Central memory CD8-positive, alpha-beta T cell (primary cell): ENCODE measurements at places on chromosomes 11 and 22.

DNA sequence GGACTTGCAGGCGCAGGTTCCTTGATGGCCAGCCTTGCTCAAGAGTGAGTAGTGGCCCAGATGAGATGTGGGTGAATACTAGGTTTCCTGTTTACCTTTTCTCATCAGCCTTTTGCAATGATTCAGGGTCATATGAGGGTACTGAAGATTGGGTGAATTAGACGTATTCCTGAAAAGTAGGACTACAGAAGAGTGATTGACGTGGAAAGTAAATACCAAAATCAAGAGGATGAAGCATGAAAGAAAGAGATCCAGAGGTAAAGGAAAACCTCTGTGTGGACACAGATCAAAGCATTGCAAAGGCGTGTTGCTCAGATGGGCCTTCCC lies 59.9 kb downstream of the CYB5R2 start:
- H3K36me3 ChIP-seq: peaks cover 2% of the 10 kb centered on the region
- no peak overlapping the region for H3K4me3 ChIP-seq
- no peaks in the 10 kb centered on the region for H3K4me1 ChIP-seq
- DNase-seq: no peak
- H3K27me3 ChIP-seq: no peaks in the 10 kb centered on the region

DNA sequence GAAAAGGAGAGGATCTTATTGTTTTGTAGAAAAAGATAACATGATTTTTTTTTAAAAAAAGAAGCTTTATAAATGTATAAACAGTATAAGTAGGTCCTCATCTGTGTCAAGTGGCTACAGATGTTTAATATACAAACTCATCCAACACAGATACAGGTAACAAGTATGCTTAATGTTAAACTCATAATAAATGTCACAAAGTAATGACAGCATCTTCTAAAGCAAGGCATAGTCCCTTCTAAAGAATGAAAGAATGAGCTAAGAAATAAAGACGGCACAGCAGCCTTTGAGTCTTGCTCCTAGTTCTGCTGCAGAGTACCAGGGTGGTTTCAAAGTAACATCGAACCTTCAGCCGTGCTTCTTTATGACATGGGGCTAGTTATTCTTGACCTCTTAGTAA lies 28.7 kb upstream of the BLID start:
- H3K27me3 ChIP-seq: peaks cover 9% of the 10 kb centered on the region
- no peak for DNase-seq
- no peaks in the 10 kb centered on the region for H3K36me3 ChIP-seq
- no peak overlapping the region for H3K27ac ChIP-seq

- no peak overlapping the region for H3K27ac ChIP-seq
- DNase-seq: no peak
- H3K4me1 ChIP-seq: peaks cover 50% of the 10 kb centered on the region
- H3K4me3 ChIP-seq: no peak overlapping the region
- peaks cover 24% of the 10 kb centered on the region for H3K27me3 ChIP-seq
These were observed 5.6 kb downstream of the OSBPL5 start for GRCh38 chr11:3159296-3160190.

GRCh38 chr11:66739983-66740382 lies 11.0 kb upstream of the SPTBN2 start:
- H3K4me3 ChIP-seq: no peak overlapping the region
- H3K27me3 ChIP-seq: peaks cover 9% of the 10 kb centered on the region
- H3K27ac ChIP-seq: no peak overlapping the region

GRCh38 chr11:87908086-87908485 lies 267.2 kb downstream of the RAB38 start:
- H3K36me3 ChIP-seq: no peaks in the 10 kb centered on the region
- no peak overlapping the region for H3K27ac ChIP-seq
- no peak overlapping the region for H3K4me3 ChIP-seq
- DNase-seq: no peak
- H3K4me1 ChIP-seq: no peaks in the 10 kb centered on the region

DNA sequence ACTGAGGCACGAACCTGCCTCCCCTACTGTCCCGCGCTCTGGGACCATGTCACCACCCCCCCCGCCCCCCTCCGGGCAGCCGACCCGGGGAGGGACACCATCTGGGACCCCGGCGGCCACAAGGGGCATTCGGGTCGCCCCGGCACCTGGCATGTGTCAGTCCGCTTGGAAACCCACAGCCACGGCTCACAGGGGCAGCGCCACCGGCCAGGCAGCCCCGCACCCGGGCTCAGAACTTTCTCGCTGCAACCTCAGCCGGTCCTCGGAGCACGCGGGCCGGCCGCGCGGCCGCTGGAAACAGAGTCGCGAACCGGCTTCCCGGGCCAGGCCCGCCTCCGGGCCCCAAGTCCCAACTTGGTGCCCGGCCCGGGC lies 159.9 kb upstream of the GRK3 start:
- H3K4me1 ChIP-seq: peaks cover 43% of the 10 kb centered on the region
- H3K27me3 ChIP-seq: no peaks in the 10 kb centered on the region
- H3K4me3 ChIP-seq: peak overlapping the region; percentile 79
- DNase-seq: no peak
- peaks cover 2% of the 10 kb centered on the region for H3K36me3 ChIP-seq

DNA sequence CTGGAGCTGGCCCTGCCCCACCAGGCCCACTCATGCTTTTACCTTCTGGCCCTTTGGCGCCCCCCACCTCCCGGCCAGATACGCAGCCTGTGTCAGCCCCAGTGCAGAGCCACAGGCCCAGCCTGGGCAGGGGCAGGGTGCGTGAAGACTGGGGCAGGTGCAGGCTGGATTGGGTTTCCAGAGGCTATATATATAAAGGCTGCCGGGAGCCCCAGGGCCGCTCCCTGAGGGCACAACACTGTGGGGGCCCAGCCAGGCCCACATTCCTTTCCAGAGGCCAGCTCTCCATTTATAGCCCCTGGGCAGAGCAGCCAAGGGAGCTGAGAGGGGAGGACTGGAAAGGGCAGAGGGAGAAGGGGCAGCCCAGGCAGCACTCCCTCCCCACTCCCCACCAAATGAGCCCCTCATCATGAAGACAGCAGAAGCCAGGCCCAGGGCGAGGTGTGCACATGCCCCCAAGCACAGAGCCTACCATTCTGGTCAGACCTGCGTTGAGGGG lies 5.0 kb upstream of the MYOD1 start:
- H3K4me3 ChIP-seq: no peak overlapping the region
- no peaks in the 10 kb centered on the region for H3K36me3 ChIP-seq
- peaks cover 7% of the 10 kb centered on the region for H3K27me3 ChIP-seq
- DNase-seq: no peak
- no peak overlapping the region for H3K27ac ChIP-seq
- no peaks in the 10 kb centered on the region for H3K4me1 ChIP-seq
